ENCODE measurements at places on chromosomes 12 and 14.

GRCh38 chr14:43043850-43044249 is 1437.2 kb downstream of the LRFN5 start:
- DNase-seq = no peak

DNA sequence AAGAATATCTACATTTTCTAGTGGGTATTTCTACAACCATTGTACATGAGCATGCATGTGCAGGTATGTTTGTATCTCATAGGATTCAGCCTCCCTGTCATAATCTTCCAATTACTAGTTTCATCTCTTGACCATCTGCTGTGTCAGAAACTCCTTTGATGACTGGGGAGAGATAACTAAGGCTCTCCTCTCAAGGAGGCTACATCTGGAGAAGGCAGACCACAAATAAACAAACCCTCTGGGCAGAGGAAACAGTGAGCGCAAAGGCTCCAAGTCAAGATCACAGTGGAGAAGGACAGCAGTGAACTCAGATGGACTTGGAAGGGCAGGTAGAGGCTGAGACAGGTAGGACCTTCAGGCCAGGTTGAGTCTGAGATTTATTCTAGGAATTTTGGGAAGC is 166.4 kb downstream of the PELI2 start:
- DNase-seq = no peak

- DNase-seq = no peak
Measured at GRCh38 chr12:131923260-131923659, 5.8 kb upstream of the PUS1 start.

DNA sequence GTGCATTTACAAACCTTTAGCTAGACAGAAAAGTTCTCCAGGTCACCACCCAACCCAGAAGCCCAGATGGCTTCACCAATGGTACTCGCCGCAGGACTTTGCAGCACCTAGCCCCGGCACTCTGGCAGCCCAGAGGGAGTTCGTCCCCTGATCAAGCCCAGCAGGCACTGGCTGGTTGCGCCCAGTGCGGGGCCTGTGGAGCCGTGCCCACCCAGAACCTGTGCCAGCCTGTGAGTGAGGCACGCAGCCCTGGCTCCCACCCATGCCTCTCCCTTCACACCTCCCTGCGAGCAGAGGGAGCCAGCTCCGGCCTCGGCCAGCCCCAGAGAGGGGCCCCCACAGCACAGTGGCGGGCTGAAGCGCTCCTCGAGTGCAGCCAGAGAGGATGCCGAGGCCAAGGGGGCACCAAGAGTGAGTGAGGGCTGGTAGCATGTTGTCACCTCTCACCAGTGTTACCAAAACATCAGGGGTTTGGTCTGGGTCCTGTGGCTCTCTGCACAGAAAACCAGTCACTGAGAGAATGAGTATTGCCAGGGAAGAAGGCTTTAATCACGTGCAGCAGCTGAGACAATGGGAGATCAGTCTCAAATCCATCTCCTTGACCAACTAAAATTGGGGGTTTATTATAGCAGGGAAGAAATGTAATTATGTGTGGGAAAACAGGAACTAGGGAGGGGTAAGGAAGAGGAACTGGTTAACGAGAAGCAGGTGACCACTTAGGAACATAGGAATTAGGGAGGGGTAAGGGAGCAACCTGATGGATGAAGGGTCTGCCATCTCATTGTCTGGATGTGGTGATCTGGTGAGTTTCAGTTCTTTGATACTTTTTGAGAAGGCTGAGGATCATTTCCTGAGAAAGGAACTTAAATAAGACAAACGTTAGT is 151.3 kb downstream of the NUBPL start:
- DNase-seq = no peak

DNA sequence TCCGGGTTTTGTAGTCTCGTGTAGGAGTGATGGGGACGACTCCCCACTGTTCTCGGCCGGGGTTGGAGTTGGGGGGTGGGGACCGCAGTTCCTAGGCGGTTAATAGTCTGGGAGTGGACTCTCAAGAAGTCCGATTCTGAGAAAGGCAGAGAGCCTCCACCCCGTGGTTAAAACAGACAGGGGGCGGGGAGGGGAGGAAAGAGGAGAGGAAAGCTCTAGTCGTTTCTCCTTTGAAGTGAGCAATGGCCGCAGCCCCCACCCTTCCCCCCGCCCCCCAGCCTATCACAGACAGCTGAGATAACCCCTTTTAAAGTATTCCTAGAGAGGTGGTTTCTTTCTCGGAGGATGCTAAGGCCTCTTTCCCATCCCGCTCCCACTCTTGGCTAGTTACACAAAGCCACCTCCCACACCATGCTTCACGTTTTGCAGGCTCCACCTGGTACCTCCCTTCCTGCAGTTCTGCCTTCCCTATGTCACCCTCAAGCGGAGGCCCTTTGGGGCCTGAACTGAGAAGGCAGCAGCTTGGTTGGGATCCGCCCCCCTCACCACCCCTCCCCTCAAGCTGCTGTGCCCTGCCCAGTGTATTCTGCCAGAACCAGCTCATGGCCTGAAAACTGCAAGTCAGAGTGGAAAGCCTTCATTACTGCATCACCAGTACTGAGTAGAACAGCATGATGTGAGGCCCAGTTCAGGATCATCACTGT is 853 bp downstream of the USP5 start:
- DNase-seq = no peak

- no peak for DNase-seq
Measured at GRCh38 chr12:132554845-132555630, 55.3 kb downstream of the LRCOL1 start.

GRCh38 chr12:68959143-68959858 is 26.3 kb upstream of the CPM start:
- DNase-seq = no peak

- no peak for DNase-seq
Measured at GRCh38 chr14:89667983-89668382, 250.9 kb upstream of the FOXN3 start.

DNA sequence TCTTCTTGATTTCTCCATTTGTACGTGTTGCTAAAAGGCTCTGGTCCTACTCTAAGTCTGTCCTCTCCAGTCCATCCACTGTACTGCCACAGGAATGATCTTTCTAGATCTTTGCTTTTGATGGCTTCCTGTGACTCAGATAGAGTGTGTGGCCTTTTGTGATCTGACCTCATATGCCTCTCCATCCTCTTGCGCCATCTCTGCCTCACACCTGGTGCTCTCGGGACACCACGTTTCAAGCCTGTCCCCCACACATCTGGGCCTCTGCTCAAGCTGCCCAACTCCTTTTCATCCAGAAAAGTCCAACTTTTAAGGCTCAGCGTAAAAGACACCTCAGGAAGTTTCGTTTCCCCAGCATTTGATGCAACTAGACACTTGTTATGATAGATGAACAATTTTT is 39.0 kb downstream of the DCAF4 start:
- DNase-seq = peak; percentile 35

Measured in kidney capillary endothelial cell (primary cell).